ENCODE measurements at places on chromosomes 5 and 9.

DNA sequence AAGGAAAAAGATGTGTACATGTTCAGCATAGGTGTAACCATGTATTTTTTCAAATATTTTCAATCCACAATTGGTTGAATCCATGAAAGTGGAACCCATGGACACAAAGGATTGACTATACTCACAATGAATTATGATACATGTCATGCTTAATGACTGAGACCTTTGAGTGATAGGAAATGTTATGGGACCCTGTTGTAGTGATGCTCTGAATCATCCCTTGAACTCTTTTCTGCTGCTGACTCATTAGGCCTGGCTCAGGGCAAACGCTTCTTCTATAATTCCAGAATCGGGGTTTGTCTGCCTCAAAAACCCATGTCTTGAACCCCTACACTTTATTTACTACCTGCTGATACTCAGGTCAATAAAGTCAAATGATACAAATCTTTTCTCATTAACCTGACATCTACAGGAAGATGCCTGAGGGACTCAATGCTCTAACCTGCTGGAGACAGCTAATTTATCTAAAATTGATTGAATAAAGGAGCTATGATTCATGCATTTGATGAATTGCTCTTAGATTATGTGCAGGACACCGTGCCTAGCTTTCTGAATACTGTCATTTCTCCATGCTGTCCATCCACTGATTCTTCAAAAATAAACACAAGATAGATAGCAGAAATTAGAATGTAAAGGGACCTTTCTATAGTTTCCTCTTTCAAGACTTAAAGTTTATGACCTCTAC, 260.1 kb downstream of the PRELID2 start:
- no peak for DNase-seq

DNA sequence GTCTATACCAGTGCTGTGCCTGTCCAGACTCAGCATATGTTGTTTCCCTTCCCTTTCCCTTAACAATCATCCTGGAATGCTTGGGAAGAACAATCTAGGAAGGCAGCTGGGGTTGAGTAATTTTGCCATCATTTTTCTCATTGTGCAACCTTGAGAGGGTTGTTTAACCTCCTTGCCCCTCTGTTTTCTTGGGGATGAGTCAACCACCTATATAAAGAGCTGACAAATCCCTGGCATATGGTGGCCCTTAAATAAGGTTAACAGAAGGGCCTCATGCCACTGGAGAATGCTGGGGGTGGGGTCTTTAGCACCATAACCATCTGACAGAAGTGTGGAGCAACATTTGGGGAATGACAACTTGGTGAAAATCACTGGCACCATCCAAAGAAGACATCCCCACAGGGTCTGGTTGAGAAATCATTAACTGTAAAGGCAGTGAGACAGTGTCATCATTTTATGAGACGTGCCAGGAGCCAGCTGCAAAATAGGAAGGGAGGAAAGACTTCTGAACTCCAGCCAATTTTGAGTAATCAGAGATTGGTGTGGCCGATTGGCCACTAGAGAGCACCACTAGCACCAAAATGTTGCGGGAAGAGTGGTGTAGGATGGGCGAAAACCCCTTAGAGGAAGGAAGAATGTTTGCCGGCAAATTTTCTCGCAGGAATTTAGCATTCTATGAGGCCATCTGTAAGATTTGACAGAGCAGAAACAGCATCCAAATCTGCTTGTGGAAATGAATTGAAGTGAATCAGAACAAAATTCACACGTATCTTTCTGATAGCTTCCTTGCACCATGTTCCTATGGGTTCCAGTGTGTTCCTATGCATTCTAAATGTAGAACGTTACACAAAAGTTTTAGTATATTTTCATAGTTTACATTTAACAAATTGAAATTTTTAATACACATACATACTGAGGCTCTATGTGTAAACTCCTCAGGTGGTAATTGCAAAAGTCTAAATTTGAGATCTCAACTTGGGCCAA, 113.8 kb downstream of the MSX2 start:
- no peak for DNase-seq

DNA sequence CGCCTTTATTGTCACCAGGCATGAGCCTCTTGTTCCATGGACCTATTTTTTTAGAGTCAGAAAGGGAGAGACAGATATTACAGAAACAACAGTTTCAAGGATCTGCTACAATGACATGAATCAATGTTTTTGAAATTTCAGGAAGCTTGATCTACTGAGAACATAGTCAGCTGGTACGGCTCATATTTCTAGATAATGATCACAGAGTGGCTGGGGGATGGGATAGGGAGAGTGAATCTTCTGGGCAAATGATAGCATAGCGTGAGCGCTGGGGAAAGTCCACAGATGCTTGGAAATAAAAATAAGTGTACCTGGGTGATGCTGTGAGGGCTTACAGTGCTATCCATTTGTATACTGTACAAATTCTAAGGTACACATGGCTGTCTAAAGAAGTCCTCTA, 340.4 kb downstream of the EBF1 start:
- no peak for DNase-seq

GRCh38 chr5:144101616-144102015, 68.8 kb downstream of the YIPF5 start:
- no peak for DNase-seq

DNA sequence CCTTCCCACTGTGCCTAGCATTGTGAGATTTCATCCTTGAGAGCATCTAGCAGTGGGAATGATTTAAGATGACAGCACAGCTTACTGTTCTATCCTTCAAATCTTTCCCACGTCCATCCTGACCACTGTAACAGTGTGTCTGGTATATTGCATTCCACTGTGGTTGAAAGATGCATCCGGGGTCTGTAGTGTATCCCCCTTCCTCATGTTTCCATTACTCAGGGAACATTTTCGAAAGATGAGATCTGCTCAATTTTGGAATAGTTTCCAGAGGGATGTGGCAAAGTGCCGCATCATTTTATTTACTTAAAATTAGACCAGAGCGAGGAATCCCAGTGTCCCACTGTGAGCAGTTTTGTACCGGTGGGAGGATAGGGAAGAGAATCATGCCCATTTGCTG, 407.1 kb upstream of the PAPPA start:
- DNase-seq: peak; percentile 51

DNA sequence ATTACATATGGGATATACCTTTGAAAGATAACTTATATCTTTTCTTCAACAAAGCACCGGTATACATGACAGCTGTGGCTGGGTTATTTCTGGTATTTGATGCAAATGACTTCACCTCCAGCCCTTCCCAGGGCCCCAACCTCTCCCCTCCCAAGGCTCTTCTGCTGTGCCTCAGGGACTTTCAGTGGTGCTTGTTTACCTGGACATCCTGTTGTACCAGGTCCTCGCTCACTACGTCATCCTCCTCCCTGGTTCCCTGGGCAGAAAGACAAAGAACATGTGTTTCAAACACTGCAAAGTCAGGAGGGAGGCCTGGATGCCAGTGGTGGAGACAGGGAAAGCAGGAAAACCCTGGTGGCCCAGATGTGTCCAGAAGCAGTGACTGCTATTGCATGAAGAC, 23.4 kb downstream of the ANXA6 start:
- no peak for DNase-seq

DNA sequence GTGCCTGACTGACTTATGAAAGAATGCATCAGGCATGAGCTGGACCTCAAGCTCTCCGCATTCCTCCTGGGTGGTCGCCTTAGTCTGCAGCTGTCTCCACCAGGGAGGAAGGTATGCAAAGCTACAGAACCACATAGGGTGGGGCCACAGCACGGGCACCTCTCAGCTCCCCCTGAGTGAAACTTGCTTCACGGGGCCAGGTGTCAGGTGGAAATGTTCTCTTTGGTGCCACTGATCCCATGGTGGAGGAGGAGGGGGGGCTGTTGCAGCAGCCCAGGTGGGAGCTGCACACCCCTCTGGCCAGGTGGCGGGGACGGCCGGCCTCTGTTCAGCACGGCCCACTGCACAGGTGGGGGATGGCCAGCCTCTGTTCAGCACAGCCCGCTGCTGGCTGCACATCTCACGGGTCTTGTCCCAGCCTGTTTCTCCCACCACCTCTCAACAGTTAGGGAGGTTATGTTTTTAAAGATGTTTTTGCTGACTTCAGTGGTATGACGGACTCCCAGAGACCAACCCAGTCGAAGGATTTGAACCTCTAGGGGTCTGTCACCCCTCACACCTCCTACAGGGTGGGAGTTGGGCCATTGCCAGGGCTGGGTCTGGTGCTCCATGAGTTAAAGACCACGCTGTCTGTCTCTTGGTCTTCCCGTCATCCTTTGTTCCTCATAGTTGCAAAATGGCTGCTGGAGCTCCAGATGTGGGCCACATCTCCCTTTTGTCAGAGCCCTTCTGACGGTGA, 34.3 kb downstream of the MRPL36 start:
- DNase-seq: no peak

- no peak for DNase-seq
Observed at GRCh38 chr9:125536776-125537175, 170.2 kb downstream of the MAPKAP1 start.

- no peak for DNase-seq
Observed at GRCh38 chr5:132074091-132074771, 642 bp downstream of the CSF2 start.

- no peak for DNase-seq
Observed at GRCh38 chr5:81251922-81252321, 18.8 kb downstream of the CKMT2 start.

GRCh38 chr5:169942181-169942580, 38.1 kb downstream of the INSYN2B start:
- DNase-seq: no peak

GRCh38 chr5:97208714-97209113, 25.7 kb upstream of the RIOK2 start:
- no peak for DNase-seq

DNA sequence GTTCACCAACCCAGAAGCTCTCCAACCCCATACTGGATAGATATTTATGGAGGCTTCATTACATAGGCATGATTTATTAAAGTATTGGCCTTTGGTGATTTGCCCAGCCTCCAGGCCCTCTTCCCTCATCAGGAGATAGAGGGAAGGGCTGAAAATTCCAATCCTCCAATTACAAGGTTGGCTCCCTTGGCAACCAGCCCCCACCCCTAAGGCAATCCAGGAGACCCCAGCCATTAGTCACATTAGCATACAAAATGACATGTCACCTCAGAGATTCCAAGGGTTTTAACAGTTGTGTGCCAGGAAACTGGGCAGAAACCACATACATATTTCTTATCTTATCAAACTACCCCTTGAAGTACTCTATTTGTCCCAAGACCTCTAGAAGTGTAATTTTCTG, 210.0 kb downstream of the HINT1 start:
- DNase-seq: no peak

DNA sequence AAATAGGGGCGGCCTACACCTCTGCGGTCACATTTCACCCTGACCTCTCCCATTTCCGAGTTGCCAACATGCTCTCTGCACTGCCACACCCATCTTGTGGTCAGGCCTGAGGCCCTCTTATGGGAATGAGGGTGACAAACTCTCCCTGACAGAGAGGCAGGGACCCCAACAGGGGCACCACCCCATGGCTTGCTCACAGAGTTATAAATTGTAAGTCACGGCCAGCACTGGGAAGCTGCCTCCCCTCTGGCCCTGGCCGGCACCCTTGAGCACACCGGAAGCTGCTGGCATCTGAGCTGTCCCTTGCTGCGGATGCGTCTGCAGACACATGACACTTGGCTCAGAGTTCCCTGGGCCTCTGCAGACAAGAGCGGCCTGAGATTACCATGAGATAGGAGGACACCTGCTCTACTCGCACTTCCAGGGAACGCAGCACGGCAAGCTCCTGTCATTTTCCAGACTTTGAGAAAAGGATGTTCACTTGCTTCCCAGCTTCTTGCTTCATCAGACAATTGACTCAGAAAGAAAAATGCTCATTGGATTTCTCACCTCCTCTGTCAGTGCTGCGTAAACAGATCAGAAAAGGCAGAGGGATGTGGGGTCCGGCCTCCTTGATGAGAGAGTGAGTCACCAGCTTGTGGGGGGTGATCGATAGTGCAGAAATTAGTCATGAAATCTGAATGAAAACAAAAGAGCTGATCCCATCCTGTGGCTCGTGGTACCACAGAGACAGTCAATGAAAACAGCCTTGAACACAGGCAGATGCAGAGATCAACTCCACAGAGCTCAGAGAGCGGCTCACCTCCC, 269.8 kb downstream of the SYK start:
- DNase-seq: peak; percentile 85

DNA sequence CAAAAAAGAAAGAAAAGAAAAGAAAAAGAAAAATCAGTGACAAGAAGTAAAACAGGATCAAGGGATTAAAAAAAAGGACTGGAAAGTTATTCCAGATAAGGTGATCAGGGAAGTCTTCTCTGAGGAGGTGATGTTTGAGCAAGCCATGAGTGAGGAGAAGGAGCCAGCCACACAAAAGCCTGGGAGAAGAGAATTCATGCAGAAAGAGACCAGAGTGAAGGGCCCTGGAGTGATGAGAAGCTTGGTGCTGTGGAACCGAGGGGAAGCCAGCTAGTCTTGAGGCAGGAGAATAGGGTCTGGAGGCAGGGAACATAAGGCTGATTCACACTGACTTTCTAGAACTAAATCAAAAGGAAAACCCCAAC, 4.0 kb upstream of the EXOSC2 start:
- DNase-seq: no peak

- no peak for DNase-seq
Observed at GRCh38 chr5:124180299-124180874, 566.1 kb downstream of the ZNF608 start.

DNA sequence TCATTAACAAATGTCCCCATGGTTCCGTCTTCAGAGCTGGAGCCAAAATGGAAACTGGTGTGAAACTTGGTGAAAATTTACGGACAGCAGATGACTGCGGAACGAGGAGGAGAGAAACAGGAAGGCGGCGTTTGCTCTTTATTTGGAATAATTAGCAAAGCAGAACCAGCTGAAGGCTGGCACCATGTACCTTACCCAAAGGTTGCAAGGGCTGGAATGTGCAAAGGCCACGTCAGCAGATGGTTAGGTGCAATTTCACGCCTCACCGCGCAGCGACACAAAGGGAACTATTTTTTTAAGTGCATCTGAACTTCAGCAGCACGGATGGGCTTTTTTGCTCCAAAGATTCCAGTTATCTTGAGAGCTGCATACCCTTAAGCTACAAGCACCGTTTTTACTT, 127.4 kb downstream of the COL23A1 start:
- DNase-seq: no peak

GRCh38 chr5:130488252-130488651, 584.0 kb downstream of the CHSY3 start:
- no peak for DNase-seq

- DNase-seq: no peak
Observed at GRCh38 chr5:167820101-167820990, 471.1 kb upstream of the WWC1 start.
